MV-4-11 (cell line): ENCODE measurements at places on chromosomes 4 and X.

DNA sequence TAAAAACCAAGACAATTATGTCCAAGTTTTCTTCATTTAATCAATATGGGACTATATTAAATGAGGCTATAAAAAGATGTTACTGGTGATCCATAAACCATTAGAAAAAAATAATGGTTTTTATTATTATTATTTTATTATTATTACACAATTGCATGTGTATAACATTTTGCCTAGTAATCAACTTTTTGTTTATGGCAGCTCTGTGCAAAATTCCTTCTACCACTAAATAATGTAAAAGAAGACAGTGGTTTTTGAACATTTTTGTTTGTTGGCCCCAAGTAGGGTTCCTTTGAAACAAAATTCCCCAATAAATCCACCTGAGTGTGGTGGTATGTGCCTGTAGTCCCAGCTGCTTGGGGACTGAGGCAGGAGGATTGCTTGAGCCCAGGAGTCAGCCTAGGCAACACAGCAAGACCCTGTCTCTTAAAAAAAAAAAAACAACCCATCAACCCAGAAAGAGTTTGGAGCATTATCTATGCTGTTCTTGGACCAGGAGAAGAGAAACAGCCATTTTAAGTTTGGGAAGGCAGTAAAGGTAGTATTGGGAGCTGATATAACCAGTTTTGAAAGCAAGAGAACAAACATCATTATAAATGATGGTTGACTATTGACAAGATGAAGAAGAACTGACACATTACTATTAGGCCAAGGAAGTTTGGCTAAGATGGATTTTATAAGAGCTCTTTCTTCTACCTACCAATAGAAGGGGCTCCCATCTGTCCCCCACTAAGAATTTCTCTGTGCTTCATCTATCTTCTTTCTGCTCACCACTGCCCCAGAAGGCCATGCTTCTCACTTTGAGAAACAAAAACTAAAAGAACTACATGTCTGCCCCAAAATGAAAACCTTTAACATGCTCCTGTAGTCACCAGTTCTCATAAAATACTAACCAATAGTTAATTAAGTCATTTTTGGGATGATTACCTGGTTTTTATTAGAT is 2.2 kb downstream of the TMEM156 start:
- no peak for DNase-seq

DNA sequence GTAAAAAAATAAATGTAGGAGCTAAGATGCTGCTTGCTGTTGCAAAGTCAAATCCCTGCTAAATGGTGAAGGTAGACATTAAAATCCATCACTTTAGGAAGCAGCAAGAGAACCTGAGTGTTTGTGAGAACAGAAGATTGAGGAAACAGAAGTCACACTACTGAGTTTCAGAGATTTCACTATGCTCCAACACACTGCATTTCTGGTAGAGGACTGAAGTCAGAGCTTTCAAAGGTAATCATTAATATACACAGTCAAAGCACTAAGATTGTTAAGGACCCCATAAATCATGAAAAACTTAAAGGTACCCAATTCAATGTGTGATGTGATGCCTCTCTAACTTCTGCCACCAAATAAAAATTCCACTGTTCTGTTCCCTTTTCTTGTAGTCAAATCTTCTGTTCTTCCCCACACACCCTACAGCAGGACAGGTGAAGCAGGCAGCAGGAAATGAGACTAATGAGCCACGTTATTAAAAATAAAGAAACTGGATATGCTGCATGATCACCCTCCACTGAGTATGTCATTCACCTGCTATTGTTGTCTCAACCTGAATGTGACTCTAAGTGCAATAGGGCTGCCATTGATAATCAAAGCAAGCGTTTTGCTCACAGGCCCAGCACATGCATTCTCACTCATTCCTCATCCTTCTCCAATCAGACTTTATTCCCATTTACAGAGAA is 28.9 kb upstream of the APELA start:
- DNase-seq: no peak

DNA sequence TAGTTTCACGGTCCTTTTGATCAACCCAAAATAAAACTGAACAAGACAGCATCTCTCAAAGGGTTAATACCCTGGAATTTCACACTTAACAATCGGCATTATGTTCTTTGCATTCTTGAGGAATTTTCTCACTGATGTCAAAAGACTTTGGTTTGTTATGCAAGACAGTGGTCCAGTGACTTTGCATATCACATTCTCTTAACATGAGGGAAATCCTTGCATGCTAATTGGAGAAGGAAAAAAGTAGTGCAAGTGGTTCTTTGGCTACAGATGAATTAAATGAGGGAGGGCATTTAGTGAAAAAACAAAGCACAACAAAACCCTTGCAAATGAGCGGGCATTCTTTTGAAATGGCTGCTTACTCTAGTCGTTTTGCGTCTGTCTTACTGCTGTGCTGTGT is 105.1 kb upstream of the LIMCH1 start:
- DNase-seq: no peak

GRCh38 chrX:138748480-138748879 is 37.0 kb upstream of the FGF13 start:
- DNase-seq: peak; percentile 14

DNA sequence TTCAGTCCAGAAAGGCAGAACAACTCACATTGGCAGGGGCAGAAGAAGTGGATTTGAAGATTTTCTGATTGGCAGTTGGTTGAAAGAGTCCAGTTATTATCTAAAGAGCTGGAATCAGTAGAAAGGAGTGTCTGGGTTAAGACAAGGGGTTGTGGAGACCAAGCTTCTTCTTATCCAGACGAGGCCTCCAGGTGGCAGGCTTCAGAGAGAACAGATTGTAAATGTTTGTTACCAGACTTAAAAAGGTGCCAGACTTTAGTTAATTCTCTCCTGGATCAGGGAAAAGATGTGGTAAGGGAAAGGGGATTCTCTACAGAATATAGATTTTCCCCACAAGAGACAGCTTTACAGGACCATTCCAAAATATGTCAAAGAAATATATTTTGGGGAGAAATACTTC is 36.7 kb upstream of the TLR3 start:
- no peak for DNase-seq

GRCh38 chr4:151673908-151674520 is 86.8 kb downstream of the GATB start:
- DNase-seq: no peak

GRCh38 chr4:165986956-165987698 is 114.1 kb downstream of the TLL1 start:
- no peak for DNase-seq

DNA sequence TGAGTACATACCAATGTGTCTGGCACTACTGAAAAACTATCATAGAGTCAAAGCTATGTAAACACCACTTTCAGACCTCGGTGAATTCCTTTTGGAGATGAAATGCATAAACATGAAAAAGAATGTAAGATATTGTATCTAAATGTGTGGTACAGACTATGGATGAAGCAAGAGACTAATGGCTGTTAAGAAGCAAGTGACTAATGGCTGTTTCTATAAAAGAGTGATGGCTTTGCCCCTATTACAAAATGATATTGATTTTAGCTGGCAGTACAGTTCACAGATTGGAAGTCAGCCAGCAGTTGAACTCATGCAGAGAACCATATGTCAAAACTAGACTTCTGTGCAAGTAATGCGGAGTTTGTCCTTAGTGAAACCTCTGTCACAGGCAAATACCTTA is 359.3 kb downstream of the GRXCR1 start:
- DNase-seq: no peak

DNA sequence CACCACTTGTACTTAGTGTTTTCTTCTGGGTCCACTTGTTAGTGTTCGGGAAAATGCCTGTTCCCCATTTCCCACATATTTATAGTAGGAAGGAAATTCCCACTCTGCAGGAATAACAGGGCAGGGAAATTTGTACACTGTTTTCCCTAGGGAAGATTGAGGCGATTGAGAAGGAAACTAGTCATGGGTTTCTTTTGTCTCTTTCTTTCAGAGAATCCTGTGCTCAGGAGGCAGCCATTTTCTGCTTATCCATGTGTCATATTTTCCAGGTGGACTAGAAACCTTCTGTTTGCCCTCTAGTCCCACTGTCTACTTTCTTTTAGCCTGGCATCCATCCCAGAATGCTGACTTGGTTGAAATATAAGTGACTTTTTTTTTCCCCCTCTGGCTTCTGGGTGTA is 299.1 kb upstream of the ANKRD50 start:
- DNase-seq: no peak

DNA sequence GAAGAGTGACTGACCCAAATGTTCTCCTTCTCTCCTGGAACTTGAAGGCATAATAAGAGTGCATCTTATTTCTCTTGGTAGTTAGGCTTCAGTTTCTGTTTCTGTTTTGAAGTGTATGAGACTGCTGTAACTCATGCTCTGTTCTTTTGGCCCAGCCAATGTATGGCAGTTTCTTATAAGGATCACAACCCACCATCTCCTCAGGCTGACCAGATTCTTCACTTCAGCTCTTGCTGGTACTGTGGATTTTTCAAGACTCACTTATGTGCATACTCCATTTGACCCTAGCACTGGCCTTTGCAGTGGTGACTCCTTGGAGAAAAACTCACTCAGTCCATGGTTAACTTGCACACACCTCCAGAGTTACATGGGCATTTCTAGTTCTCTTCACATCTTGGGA is 9.6 kb upstream of the YTHDC1 start:
- no peak for DNase-seq

GRCh38 chr4:173269280-173269679 is 64.9 kb downstream of the HMGB2 start:
- DNase-seq: no peak

GRCh38 chrX:78665342-78665741 is 6.2 kb upstream of the RTL3 start:
- no peak for DNase-seq

DNA sequence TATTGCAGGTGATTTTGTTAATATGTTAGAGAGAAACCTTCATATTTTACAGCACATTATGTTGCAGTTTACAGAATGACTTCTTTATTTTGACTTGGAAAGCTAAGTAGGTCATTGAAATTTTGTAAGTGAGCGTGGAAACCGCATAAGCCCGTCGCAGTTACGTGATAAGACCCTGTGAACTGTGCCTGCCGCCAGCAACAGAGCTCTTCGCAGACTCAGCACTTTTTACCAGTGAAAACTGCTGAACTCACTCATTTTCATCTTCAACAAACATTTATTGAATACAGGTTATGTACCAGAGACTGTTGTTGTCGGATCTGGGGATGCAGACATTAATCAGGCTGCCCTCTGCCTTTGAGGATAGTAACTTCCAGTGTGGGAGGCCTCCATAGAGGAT is 355.7 kb downstream of the HS3ST1 start:
- no peak for DNase-seq

GRCh38 chr4:17797808-17798207 is 12.7 kb downstream of the DCAF16 start:
- peak; percentile 33 for DNase-seq

- DNase-seq: no peak
Observed at GRCh38 chrX:104195013-104195412, 28.8 kb downstream of the FAM199X start.

DNA sequence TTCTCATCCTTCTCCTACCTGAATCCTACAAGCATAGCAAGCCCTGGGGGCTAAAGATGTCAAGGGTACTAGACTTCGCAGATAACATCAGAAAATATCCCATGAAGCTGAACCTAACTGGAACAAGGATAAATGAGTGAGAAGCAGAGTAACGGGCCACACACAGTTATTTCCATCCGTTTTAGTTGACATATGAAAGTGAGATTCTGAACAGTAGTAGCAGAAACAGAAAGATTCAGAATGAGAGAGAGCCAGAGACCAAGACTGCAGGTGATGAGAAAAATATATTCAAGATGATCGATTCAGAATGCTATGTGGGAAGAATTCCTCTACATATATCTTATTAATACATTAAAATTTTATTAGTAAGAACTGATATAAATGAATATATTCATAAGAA is 165.1 kb downstream of the TSPAN5 start:
- DNase-seq: no peak

- peak; percentile 70 for DNase-seq
Observed at GRCh38 chrX:115940888-115941332, 229.6 kb upstream of the AGTR2 start.

GRCh38 chr4:116343809-116344208 is 741.6 kb downstream of the TRAM1L1 start:
- DNase-seq: no peak

- no peak for DNase-seq
Observed at GRCh38 chrX:31679861-31680260, 608.0 kb upstream of the FTHL17 start.

DNA sequence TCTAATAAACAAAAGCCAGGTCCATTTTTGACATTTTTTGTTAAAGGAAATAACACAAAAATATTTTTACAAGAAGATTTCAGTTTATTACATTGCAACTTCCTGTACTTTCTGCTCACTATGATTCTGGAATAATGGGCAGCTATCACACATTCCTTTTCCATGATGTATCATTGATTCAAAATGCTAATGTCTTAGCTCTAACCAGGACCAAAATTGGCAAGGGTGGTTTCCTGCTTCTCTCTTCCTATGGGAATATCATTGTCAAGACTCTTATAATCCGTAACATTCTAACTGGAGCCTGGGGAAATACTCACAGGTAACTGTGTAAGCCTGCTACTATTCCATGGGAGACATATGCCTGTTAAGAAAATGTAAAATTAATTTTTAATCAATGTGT is 218.6 kb downstream of the DCAF12L2 start:
- no peak for DNase-seq

DNA sequence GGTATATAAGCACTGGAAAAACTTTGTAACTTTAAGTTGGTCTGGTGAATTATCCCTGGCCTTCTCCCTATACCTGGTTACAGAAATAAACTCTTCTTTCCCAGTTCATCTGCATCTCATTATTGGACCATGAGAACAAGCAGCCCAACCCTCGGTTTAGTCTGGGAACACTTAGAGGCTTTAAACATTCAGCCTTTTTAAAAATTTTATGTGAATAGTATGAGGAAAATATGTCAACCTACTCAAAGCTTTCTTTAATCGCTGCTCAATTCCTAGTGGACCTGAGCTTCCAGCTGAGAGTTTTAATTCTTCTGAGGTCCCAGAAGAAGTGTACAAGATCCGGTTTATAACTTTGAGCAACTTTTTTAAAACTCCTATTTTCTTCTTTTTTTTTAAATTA is 358.6 kb upstream of the NOCT start:
- DNase-seq: no peak

- DNase-seq: no peak
Observed at GRCh38 chr4:4421356-4421755, 34.5 kb downstream of the NSG1 start.

DNA sequence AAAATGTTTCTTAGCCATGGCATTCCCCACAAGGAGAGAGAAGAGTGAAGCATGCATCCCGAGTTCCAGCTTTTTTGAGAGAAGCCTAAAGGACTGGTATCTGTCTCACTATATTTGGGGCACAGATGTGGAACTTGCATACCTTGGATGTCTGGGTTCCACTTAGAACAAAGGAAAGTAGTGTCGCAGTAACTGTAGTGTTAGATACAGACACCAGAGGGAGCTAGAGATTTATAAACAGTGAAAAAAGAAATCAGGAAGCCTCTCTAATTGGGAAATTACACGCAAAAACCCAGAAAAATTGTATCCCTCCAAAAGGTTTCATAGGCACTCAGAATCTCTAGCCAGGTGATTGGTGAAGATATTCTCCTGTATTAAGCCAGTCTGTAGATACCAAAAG is 34.4 kb downstream of the AGTR2 start:
- DNase-seq: peak; percentile 0

- peak; percentile 35 for DNase-seq
Observed at GRCh38 chrX:54808109-54808604, 612 bp downstream of the MAGED2 start.

GRCh38 chrX:78759081-78759480 is 11.6 kb downstream of the LPAR4 start:
- DNase-seq: no peak

- no peak for DNase-seq
Observed at GRCh38 chr4:178316211-178316610, 874.0 kb upstream of the AGA start.
